ENCODE measurements at places on chromosomes 5 and 9.
A peak's percentile ranks its signal among the peaks of the same experiment; 100 is the strongest.

DNA sequence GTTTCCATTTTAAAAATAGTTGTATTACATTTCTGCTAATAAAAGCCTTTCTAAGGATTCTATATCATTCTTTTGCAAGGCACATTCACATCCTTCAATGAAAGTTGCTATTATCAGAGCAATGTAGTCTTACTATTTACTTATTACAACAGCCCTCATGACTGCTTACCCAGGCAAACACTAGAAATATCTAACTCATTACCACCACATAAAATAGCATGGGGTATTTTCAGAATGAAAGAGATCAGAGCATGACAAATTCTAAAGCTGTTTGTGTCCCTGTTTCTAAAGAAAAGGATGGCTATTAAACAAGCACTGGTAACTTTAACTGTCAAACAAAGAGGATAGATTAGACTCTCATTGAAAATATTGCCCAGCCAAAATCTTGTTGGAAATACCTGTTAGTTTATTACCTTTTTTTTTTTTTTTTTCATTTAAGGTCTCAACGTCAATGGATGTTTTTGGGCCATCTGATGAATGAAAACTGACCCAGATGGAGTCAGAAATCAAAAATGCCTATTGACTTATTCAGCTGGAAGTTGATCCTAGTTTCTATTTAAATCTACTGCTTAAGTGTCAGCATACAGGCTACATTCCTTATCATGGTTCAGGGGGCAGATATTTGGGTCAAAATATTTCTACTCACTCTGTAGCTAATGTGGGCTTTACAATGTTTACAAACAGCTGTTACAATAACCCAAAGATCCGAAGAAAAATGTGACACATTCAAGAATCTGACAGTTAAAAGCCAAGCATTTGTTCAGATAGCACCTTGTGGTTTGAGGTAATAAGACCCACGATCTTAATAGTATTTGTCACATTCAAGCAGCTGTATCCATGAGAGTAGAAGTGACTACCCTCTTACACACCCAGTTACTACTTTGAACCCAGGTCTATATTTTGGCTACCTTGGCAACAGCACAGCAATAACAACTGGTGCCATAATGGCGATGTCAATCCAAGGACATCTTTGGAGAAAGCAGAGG is 554.8 kb upstream of the MEF2C start:
- no peak for DNase-seq

DNA sequence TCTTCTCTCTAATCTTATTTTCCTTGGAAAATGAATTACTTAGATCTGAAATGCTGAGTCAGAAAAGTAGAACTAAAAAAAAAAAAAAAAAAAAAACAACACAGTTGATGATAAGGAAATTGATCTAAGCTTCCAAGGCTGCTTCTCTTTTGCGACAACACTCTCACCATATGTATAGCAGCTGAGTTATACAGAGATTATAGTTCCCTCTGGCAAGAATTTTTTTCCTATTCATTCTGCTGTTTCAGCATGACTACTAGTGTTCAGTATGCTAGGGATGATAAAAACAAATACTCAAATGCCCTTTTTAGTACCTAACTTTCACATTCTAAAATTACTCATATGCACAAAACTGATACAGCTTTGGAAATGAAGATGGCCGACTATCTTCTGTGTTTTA is 267.3 kb downstream of the MLLT3 start:
- DNase-seq = no peak

GRCh38 chr9:129900263-129901027 is 65.2 kb downstream of the USP20 start:
- DNase-seq = no peak

DNA sequence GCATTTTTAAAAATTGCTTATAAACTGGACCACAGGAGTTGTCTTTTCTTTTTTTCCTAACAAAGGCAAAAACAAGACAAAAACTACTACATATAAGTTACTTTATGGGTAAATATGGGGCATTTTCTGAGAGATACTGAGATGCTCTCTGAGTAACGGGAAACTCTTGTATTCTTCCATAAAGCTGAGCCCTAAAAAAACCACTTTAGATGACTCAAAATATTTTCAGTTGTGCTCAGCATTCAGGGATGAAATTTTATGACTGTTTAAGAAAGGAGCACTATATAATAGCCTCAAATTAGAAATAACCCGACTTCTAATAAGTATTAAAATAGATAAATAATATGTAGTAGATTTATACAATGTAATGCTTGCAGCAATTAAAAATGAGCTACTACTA is 644.5 kb downstream of the KCTD16 start:
- DNase-seq = no peak

- no peak for DNase-seq
These were observed 1.5 kb upstream of the PHF19 start for GRCh38 chr9:120878188-120879130.

DNA sequence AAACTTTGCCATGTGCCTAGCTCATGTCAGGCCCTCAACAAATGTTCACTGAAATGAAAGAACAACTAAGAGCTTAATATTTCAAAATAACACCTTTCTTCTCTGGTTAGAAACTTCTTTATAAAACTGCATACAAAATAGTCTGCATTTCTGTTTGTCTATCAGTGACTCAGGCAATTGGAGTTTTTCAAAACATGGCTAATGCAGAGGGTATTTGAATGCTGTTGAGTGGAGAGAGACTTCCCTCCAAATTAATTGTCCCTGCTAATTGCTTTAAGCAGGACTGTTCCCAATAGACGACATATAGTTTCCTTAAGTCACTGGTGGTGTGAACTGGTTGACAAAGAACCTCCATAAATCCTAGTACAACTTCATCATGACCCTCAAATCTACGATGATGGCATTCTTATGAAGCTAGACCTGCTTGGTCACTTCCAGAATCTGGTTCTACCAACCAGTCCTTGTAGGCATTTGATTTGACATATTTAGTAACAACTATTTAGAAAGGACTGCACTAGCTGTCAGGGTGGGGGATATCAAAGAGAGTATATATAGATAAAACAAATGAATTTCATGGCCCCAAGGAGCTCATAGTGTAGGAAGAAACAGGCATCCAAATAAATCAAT is 84.5 kb downstream of the PRLR start:
- no peak for DNase-seq

GRCh38 chr5:94749042-94749441 is 130.6 kb downstream of the SLF1 start:
- DNase-seq = no peak

GRCh38 chr5:31748458-31749172 is 109.7 kb downstream of the PDZD2 start:
- no peak for DNase-seq

- peak; percentile 34 for DNase-seq
These were observed 2.2 kb downstream of the ZSWIM6 start for GRCh38 chr5:61333954-61334867.

GRCh38 chr5:151214614-151215545 is 9.0 kb downstream of the CCDC69 start:
- DNase-seq = no peak

DNA sequence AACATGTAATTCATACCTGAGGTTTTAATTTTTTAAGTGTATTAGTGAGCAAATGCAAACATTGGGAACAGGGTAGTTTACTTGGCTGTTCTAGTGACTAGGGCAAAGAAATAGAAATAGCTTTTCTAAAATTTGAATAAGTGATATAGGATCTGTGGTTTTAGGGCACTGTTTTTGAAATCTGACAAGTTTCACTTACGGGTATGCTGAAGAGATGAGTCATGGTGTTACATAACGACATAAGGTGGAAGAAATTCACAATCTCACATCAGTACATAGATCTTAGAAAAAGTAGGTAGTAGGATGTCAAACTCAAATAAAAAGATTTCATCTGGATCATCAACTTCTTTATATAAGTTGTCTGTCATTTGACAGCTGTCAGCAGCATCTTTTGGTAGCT is 772.3 kb downstream of the MAT2B start:
- no peak for DNase-seq

DNA sequence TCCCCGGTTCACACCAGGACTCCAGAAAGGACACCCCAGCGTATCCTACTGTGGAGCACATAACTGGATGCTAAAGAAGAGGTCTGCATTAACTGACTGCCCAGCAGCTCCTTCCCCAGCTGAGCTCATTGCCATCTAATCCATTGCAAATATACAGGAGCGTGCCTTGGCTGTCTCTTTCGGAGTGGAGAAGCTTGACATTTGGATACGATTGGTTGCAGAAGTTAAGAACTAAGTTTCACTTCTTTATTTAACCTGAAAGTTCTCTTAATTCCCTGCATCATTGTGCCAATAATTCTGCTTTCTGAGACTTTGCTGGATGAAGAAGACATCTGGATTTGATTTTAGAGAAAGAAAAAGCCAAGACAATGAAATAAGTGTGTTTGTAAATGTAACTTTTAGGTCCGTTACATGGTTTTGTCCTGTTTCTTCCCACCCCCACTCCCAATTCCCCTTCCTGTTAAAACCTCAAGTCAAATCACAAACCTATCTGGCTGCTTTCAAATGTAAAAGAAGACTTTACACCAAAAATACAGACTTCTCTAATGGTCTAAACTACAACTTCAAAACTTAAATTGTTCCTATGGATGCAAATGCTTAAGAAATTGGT is 33.9 kb downstream of the TAS2R1 start:
- no peak for DNase-seq

- DNase-seq = no peak
These were observed 43.5 kb upstream of the FABP6 start for GRCh38 chr5:160185626-160186360.

- DNase-seq = no peak
These were observed 37.5 kb upstream of the SUSD3 start for GRCh38 chr9:93020771-93021670.

- no peak for DNase-seq
These were observed 695 bp upstream of the NDFIP1 start for GRCh38 chr5:142107736-142108431.

- DNase-seq = no peak
These were observed 11.1 kb downstream of the DOLK start for GRCh38 chr9:128936171-128936865.

- no peak for DNase-seq
These were observed 39.4 kb downstream of the RNF44 start for GRCh38 chr5:176497852-176498251.

GRCh38 chr5:127666043-127666716 is 17.3 kb downstream of the CTXN3 start:
- no peak for DNase-seq

DNA sequence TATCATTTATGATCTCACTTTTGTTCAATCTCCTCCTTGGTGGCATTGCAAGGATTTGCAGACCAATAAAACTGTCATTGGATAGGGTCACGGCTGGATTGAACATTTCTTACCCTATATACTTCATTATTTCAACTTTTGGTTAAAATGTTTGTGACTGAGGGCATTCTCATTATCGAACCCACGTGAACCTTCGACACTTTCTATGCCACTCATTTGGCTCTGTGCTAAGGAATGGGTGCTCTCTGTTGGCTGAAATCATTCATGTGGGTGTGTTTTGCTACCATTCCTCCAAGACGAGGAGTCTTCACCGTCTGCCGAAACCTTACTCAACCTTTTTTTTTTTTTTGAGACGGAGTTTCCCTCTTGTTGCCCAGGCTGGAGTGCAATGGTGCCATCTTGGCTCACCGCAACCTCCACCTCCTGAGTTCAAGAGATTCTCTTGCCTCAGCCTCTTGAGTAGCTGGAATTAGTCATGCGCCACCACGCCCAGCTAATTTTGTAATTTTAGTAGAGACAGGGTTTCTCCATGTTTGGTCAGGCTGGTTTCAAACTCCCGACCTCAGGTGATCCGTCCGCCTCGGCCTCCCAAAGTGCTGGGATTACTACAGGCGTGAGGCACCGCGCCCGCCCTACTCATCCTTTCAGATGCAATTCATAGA is 62.5 kb downstream of the CSNK1A1 start:
- DNase-seq = no peak

DNA sequence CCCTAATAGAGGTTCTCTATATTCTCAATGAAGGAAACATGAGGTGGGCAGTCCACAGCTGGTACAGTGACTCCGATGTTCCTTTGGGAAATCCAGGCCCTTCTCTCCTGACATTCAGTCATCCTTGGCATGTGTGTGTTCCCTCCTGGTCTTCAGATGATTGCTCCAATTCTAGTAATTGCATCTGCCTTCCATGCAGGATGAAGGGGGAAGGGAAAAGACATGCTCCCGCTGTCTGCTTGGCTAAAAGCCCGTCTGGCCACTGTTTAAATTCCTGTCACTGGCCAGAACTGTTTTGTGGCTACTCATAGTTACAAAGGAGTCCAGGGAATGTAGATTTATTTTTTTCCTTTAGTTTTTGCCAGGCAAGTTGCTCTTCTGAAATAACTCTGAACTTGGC is 65.0 kb downstream of the MAST4 start:
- peak; percentile 7 for DNase-seq

- DNase-seq = peak; percentile 57
These were observed 338.0 kb downstream of the SEMA5A start for GRCh38 chr5:9207817-9208418.

DNA sequence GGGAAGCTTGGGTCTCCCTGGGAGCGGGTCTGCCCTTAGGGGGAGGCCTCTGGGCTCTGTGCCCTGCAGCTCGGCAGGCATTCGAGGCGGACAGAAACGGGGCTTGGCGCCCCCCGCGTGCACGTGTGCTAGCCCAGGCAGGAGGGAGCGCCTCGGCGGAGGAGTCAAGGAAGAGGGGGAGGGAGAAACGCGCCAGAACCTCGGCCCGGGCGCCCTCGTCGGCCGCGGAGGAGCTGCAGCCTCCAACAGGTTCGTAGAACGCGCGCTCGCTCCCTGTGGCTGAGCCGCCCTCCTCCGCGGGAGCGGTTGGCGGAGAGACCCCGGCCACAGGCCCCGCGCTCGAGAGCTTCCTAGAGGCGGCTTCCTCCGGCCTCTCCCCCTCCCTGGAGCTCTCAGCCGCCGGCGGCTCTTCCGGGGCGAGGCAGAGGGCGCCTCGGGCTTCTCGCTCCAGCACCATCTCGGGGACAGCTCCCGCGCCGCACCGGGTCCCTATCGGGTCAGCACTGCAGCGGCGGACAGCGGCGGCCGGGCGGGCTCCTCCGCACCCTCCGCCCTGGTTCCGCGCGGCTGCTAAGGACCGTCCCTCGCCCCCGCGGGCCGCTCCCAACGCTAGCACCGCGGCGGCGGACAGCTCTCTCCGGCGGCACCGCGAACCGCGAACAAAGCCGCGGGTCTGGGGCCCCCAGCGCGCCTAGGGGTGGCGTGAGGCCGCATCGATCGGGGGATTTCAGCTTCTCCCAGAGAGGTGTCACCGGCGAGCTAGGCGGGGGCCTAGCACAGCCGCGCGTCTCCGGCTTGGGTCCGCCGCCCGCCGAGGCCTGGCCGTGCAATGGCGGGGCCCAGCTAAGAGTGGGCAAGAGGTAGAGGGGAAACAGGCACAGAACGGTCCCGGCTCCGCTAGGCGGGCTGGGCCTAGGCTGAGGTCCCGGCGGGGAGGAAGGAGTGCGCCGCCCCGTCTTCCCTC is 74.6 kb upstream of the CPLX2 start:
- DNase-seq = peak; percentile 53

GRCh38 chr5:139638090-139638735 is 9.9 kb upstream of the CXXC5 start:
- peak; percentile 77 for DNase-seq

GRCh38 chr5:160442824-160443431 is 21.3 kb downstream of the PTTG1 start:
- no peak for DNase-seq
